Right hindlimb (tissue), 1 donor: ENCODE measurements at places on chromosomes 5 and 9.

- no peak for DNase-seq
Measured at GRCh38 chr5:135174315-135175096, 140.5 kb upstream of the PITX1 start.

GRCh38 chr5:142181096-142181495, 72.5 kb downstream of the NDFIP1 start:
- no peak for DNase-seq

- DNase-seq, result no peak
Measured at GRCh38 chr9:134187110-134187531, 22.8 kb upstream of the RNU6ATAC start.

GRCh38 chr5:158170060-158170459, 311.1 kb upstream of the CLINT1 start:
- no peak for DNase-seq

DNA sequence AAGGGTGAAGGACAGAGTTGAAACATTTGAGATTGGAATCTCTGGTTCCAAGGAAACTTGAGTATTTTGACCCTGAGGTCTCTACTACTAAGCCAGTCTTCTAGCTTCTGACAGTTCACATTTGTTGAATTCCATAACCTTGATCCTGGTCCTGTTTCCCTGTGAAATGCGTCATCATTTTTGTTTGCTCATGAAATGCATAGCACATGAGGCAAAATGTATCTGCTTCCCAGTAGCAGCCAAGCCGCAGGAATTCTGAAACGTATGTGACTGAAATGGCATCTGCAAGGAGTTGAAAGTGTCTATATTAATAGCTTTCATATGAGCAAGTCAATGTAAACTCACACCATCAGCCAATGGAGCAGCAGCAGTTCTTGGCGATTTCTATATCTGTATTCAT, 307.9 kb downstream of the CSNK1G3 start:
- DNase-seq, result no peak

GRCh38 chr5:125120012-125120411, 373.6 kb upstream of the ZNF608 start:
- DNase-seq, result no peak

- no peak for DNase-seq
Measured at GRCh38 chr9:120441426-120442307, 138.3 kb downstream of the CDK5RAP2 start.

DNA sequence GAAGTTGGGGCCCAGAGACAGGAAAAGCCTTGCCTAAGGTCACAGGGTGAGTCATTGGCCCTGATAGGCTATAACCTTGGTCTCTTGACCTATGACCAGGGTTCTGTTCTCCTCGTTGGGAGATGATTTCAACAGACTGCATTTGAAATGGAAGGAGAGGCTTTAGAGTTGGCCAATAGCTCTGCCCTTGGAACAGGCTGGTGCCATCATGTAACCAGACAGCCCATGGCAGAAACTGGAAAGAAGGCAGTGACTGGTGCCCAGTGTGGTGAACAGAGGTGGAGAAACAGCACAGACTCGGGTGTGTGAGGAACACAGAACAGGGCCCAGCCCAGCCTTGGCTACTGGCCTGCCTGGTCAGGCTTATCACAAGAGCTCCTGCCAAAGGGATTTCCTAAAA, 109.8 kb upstream of the SLC25A48 start:
- DNase-seq, result no peak

DNA sequence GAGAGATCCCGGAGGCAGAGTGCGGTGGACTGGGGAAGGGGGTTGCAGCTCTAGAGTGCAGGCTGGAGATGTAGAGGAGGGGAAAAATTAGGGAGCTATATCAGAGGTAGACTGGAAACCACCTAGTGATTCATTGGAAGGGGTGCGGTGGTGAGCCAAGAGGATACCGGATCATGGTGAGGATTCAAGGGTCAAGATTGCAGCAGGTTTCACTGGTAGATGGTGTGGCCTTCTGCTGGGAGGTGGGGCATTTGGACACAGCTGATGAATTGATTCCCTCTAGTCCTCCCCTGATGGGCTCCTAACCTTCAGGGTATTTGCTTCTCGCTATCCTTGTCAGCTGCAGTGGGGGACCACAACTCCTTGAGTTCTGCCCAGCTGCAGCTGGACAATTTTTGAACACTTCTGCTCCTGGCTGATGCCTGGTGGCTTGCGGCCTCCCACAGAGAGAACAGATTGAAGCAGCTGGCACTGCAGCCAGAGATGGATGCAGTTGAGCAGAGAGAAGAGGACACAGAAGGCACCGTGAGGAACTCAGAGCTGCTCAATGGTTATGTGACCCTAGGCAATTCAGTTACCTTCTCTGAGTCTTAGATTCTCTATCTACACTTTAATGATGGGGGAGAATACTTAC, 134.4 kb upstream of the ABCA1 start:
- DNase-seq, result peak; percentile 62
